Fibroblast of villous mesenchyme (primary cell): ENCODE measurements at places on chromosomes 11 and 22. TPM values are rescaled to one million over a fixed set of nuclear protein-coding genes. Genes with fewer than 3 reads are reported as not detected.

DNA sequence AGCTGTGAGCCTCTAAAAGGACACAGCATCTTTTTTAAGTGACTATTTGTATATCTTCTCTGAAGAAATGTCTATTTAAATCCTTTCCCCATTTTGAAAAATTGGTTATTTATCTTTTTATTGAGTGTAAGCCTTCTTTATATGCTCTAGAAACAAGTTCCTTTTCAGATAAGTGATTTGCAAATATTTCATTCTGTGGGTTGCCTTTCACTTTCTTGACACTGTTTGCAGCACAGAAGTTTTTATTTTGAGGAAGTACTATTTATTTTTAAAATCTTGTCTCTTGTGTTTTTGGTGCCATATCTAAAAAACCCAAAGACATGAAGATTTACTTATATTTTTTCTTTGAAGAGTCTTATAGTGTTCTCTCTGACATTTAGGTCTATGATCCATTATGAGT, 40.1 kb upstream of the LYVE1 start:
- no peak for DNase-seq

DNA sequence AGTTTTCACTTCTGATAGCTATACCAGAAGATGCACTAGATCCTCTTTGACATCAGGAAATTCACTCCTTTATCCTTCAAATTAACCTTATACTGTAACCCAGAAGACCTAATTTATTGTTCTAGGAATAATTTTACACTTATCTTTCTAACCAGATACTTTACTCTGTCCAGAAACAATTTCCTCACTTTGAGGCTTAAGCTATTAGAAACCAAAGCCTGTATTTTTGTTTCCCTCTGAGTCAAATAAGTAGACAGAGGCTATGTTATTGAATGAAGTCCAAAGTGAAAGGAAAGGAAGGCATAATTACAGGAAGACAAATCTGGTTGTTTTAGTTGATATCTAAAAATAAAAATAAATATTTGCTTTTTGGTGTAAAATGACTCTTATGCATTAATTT, 2.2 kb downstream of the OR51V1 start:
- DNase-seq: no peak

GRCh38 chr11:9765320-9766101, 101.6 kb downstream of the SWAP70 start:
- DNase-seq: peak; percentile 95

GRCh38 chr11:64759722-64760719, at the start of gene PYGM:
PYGM (minus strand) TSS chr11:64759974; CDS start chr11:64759898, 76 bp downstream.
- DNase-seq: peak; percentile 58

- DNase-seq: no peak
Measured at GRCh38 chr11:1734641-1735081, 15.7 kb downstream of the IFITM10 start.

- no peak for DNase-seq
Measured at GRCh38 chr22:36933629-36934417, 20.4 kb downstream of the CSF2RB start.

- DNase-seq: no peak
Measured at GRCh38 chr11:70892889-70893288, 359.5 kb downstream of the SHANK2 start.

DNA sequence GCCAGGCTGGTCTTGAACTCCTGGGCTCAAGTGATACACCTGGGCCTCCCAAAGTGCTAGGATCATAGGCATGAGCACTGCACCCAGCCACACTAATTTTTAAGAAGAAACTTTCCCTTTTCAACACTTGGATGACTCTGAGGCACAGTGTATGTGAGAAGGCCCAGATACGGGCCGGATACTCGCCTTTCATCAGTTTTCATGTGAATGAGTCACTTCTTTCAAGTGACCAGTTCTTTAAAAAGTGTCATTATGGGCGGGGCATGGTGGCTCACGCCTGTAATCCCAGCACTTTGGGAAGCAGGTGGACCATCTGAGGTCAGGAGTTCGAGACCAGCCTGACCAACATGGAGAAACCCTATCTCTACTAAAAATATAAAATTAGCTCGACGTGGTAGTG, 120.8 kb downstream of the CTTN start:
- DNase-seq: no peak

GRCh38 chr11:36381015-36381360, 84.9 kb downstream of the PRR5L start:
- DNase-seq: no peak

GRCh38 chr22:46738647-46739093, 618 bp upstream of the CERK start:
- peak; percentile 54 for DNase-seq

GRCh38 chr11:76698321-76699043, 27.9 kb upstream of the LRRC32 start:
- DNase-seq: no peak

DNA sequence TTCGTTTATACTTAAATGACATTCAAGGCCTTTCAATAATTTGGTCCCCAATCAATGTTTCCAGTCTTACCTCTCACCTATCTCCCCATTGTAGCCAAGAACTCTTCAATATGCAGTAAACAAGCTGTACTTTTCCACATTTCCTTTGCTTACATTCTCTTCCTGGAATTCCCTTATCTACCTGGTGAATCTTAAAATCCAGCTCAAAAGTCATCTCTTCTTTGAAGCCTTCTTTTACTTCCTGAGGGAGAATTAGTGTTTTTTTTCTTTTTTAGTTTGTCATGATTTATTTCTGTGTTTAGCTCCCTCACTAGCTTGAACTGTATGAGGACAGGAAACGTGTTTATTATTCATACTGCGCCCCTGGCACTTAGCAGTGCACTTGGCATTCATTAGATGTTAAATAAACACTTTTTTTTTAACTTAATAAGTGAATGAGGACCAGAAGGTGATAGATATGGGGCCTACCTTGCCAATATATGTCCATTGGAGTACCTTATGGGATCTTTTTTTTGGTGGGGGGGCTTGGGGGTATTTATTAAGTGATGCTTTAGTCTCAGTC, 4.9 kb upstream of the PTS start:
- no peak for DNase-seq

DNA sequence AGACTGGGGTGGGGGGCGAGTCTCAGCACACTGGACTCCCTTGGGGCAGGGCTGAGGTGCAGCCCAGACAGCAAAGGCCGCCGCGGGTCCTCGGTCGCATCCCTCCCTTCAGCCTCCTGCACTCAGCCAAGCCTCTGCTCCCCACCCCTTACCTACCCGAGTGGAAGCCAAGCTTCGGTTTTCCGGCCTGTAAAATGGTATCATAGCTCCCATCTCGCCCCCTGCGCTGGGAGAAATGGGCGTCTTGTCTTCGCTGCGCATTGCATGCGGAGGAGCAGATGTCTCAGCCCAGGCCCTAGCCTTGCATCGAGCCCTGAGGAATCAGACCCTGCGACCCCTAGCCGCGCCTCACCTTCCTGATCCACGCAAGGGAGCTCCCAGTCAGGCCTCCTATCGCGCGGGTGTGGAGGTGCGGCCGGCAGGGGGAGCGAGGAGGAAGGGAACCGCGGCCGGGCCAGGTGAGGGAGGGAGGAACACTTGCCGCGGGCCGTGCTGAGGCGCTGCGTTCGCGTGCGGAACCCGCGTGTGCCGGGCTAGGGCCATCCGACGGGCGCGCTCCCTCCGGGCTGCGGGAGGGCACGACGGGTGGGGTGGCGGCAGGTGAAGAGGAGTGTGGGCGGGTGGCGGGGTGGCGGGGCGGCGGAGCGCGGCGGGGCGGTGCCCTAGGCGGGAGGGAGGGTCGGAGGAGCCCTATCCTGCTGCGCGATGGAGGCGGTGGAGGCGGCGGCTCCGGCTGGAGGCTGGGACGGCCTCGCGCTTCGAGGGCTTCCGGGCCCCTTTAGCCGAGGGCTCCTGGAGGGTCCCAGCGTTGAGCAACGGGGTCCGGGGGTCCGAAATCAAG, 4.1 kb upstream of the TBX1 start:
- peak; percentile 42 for DNase-seq

GRCh38 chr22:36619797-36620399, 83.7 kb downstream of the CACNG2 start:
- DNase-seq: no peak

- DNase-seq: no peak
Measured at GRCh38 chr22:49540913-49541692, 286.6 kb downstream of the BRD1 start.

DNA sequence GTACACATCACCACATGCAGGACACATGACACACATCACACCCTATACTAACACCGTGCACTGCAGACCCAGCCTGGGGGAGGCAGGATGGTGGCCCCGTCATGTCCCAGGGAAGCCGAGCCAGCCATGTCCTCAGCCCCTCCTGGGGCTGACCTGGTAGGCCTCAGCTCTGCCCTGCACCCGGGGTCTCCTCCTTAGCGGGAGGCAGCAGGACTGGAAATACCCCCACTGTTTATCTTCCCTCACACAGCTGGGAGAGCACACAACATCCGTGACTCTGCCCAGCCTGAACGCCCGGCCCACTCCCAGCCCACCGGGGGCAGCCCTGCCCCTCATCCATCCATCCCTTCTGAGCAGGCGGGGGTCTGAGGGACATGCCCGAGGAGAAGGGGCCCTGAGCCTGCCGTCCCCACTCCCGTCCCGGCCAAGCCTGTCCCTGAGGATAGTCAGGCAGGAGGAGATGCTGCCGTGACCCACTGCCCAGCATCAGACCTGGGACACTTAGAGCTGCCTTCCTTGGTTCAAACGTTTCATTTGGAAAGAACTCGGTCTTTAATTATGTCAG, 945.0 kb downstream of the BRD1 start:
- DNase-seq: no peak

DNA sequence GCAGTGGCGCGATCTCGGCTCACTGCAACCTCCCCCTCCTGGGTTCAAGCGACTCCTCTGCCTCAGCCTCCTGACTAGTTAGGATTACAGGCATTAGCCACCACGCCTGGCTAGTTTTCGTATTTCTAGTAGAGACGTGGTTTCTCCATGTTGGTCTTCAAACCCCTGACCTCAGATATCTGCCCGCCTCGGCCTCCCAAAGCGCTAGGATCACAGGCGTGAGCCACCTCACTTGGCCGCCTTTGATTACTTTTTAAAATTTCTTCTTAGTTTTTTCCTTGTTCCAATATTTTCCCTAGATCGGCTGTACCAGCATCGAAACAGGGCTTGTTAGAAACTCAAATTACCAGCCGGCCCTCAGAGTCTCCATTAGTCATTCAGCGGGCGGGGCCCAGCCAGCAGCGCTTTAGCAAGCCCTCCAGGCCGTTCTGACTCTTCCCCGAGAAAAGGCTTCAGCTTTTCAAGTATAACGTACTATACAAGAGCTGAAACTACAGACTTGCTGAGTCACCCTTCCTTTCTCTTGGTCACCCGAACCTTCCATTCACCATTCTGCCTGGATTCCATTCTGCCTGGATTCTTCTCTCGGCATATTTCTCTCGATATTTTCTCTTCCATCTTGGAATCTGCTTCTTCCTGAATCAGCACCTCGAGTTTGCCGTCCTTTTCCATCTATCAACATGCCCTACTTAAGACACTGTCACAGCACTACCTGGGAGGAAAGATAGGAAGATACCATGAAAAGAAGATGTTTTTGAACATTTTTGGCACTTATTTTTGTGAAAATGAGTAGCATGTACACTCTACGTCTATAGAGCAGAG, 6.7 kb upstream of the CAPRIN1 start:
- DNase-seq: peak; percentile 84

GRCh38 chr11:86587264-86588193, 84.9 kb downstream of the ME3 start:
- DNase-seq: no peak

GRCh38 chr11:68257477-68258362, 14.1 kb downstream of the C11orf24 start:
- DNase-seq: peak; percentile 93

- no peak for DNase-seq
Measured at GRCh38 chr11:35811783-35812182, 132.1 kb upstream of the LDLRAD3 start.

GRCh38 chr11:35990170-35990569, 46.3 kb downstream of the LDLRAD3 start:
- no peak for DNase-seq

DNA sequence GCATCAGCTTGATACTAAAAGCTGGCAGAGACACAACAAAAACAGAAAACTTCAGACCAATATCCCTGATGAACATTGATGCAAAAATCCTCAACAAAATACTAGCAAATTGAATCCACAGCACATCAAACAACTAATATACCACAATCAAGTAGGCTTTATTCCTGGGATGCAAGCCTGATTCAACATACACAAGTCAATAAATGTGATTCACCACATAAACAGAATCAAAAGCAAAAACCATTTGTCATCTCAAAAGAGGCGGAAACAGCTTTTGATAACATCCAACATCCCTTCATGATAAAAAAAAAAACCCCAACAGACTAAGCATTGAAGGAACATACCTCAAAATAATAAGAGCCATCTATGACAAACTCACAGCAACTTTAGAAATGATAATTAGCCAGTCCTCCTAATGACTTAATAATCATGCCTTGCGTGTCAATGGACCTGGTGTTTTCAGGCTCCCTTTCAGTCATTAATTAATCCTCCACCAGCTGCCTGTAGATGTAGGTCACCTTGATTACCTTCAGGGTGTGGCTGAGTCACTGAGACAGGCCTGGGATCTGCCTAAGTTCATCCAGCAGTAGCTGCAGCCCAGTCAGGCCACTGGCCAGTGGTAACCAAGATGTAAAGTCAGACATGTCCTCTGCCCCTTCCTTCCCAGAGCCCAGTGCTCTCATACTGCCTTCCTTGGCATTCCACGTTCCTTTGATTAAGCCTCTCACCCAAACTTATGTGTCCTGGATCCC, 109.8 kb downstream of the EHF start:
- no peak for DNase-seq

- peak; percentile 89 for DNase-seq
Measured at GRCh38 chr11:122162095-122162494, 46.1 kb upstream of the BLID start.

DNA sequence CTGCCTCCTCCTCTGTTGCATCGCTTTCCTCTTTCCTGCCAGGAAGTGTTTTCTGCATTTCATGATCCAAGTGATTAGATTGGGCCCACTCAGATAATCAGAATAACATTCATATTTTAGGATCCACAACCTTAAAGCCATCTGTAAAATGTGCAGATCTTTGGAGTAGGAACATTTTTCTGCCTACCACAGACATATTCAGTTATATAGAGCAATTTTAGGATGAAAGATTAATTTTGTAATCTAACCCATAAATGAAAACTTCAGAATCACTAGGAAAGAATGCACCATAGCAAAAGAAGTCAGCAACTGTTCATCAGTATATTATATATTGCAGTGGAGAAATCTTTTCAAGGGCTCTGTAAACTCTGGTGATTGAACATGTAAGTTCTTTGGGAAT, 659.9 kb upstream of the LUZP2 start:
- no peak for DNase-seq

The RBMXL2 gene
- total RNA-seq: under 0.01 TPM in 1 of 2 replicates, not detected in the other

The NAALAD2 gene
- 1.9 and 2.2 TPM in 2 replicates for total RNA-seq

The MS4A12 gene
- not detected in 2 replicates for total RNA-seq

The MUC5B gene
- total RNA-seq: not detected in 2 replicates

The C22orf31 gene
- not detected in 2 replicates for total RNA-seq

The SEC14L2 gene
- total RNA-seq: 9.5 and 12.2 TPM in 2 replicates

The SCN2B gene
- total RNA-seq: not detected in 2 replicates

The WNT7B gene
- total RNA-seq: under 0.01 and 0.64 TPM in 2 replicates

The SMIM35 gene
- total RNA-seq: not detected in 2 replicates

The RNASEH2C gene
- 41.5 and 44.1 TPM in 2 replicates for total RNA-seq

The SCGB2A2 gene
- not detected in 2 replicates for total RNA-seq

The BARX2 gene
- total RNA-seq: not detected in 2 replicates

The PRDM11 gene
- 4.2 and 6.5 TPM in 2 replicates for total RNA-seq

The CHADL gene
- total RNA-seq: 0.43 and 0.64 TPM in 2 replicates

The SLC22A25 gene
- total RNA-seq: not detected in 2 replicates

The FDX1 gene
- total RNA-seq: 7.1 and 8.2 TPM in 2 replicates

The CCND1 gene
- 351 and 365 TPM in 2 replicates for total RNA-seq

The PKP3 gene
- 2.2 and 2.6 TPM in 2 replicates for total RNA-seq

The PARVG gene
- not detected in 2 replicates for total RNA-seq
